Fibroblast of skin of scalp (primary cell): ENCODE measurements at places on chromosomes 16 and 17.

DNA sequence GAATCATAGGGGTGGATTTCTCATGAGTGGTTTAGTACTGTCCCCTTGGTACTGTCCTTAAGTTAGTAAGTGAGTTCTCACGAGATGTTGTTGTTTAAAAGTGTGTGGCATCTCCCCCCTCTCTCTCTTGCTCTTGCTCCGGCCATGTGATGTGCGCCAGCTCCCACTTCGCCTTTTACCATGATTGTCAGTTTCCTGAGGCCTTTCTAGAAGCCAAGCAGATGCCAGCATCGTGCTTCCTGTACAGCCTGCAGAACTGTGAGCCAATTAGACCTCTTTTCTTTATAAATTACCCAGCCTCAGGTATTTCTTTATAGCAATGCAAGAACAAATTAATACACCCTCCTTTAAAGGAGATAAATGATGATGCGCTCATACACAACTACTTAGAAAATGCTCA, 50.1 kb upstream of the NACA2 start:
- no peak for DNase-seq

GRCh38 chr16:9827062-9827752, 355.0 kb downstream of the GRIN2A start:
- no peak for DNase-seq

- no peak for DNase-seq
Observed at GRCh38 chr17:57603546-57603945, 141.6 kb downstream of the CCDC182 start.

DNA sequence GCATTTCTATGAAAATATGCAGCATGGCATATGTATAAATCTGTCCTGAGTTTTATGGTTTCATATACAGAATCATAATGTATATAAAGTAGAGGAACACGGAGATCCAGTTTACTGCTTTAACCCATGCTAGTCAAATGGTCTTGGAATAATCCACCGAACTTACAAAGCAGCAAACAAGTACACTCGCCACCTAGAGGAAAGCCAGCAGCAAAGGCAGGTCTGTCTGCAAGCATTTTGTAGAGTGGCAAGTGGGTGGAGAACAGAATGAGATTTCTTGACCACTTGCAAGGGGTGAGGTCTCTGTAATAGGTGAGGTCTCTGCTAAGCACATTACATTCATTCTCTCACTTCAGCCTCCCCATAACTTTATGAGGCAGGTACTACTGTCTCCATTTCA, 308.3 kb downstream of the CA10 start:
- DNase-seq = no peak

DNA sequence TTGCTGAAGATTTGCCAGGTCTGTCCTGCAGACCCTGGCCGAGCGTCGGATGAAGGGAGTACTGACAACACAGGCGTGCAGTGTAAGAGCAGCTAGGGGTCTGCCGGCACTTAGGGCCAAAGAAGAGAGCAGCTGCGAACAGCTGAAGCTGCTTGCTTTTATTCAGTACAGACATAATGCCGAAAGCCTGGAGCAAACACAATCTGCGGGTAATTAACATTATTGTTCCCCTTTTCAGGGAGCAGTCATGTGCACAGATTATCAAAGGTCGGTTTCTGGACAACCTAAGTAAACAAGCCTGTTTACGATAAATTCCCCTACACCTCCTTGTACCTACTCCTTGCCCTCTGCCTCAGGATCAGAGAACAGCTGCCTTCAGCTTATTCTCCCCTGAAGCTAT, 12.0 kb upstream of the KRT23 start:
- DNase-seq = no peak

DNA sequence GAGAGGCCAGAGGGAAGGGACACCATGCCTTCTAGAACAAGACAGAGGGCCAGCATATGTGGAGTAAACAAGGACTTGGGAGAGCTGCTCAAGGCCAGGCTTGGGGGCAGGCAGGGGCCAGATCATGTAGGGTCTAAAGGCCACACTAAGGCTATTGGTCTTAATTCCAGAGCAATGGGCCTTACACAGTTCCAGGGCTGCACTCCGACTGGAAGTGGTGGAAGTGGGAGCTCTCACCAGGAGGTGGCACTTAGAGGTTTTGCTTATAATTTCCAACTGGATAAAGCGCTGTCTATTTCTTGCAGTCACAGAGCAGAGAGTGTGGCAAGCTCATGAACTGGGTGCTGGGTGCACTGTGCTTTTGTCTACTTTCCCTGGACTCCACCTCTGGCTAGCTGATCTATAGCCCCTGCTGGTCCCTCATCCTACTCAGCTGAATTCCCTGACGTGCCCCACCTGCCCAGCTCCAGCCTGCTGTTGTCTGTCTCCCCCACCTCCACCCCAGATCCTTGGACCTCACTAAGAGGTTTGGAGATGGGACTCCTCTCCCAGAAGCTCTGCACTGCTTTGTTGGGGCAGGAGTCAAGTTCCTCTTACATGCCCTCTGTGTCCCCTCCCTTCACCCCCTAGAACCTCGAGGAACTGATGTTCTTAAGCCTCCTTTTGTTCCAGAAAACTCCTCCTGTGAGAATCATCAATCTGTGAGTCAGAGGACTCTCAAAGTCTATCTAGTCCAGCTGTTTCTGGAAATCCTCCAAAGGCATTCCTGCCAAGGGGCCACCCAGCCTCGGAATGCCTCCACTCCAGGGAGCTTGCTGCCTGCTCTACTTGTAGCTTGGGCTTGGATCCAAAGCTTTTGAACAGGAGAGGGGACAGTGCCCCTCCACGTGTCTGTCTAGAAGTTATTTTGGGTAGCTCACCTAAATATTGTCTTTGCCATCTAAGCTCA, 48.1 kb upstream of the KSR1 start:
- DNase-seq = peak; percentile 93

GRCh38 chr16:66432429-66432828, 5.3 kb downstream of the BEAN1 start:
- DNase-seq = no peak

DNA sequence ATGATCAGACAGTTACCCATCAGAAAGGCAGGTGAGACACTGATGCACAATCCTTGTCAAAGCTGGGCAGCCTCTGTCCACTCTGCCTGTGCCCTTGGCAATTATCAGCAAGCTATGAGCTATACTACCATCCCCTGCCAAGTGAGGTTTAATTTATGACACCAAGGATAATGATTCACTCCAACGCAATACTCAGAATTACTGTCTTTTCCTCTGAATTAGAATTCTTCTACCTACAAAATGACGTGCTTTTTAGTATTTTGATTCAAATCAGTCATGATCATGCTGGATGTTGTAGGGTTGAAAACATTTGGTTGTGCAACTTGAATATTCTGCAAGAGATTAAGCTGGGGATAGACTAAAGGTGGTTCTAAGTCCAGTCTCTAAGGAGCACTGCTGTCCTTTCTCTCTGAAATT, 116.8 kb upstream of the SOX9 start:
- no peak for DNase-seq

DNA sequence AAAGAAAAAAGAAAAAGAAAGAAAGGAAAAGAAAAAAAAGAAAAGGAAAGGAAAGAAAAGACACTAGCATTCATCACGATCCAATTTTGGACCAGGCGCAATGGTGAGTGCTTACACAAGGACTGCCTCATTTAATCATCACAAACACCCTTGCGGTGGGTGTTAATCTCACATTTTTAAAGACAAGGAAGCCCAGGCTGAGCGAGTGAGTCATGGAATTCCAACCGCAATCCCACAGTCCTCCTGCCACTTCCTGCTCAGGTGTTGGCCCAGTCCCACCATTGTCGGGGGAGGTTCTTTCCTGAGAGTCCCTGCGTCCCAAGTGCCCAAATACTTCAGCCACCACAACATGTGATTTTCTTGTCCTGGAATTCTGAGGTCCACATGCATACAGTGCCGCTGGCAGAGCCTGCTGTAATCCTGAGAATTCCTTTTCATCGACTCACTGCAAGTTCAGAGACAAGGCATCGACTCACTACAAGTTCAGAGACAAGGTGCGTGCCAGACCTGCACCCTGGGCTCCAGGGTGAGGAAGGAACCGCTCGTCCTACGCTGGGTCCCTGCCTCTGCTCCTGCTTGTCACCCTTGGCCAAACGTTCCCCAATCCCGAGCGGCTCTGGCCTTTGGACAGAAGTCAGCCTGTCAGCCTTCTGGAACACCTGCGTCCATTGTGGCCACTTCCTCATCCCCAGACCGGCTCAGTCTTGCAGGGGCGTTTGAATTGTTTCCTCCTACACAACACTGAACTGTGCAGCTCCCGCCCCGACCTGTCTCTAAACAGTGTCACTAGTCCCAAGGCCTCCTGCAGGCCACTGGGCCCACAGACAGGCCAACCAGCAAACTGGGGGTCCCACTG, 5.8 kb downstream of the ZG16B start:
- peak; percentile 96 for DNase-seq

GRCh38 chr17:8163978-8164814, 1.4 kb upstream of the VAMP2 start:
- DNase-seq = peak; percentile 74

- DNase-seq = no peak
Observed at GRCh38 chr17:74017466-74017865, 186.0 kb upstream of the RPL38 start.

DNA sequence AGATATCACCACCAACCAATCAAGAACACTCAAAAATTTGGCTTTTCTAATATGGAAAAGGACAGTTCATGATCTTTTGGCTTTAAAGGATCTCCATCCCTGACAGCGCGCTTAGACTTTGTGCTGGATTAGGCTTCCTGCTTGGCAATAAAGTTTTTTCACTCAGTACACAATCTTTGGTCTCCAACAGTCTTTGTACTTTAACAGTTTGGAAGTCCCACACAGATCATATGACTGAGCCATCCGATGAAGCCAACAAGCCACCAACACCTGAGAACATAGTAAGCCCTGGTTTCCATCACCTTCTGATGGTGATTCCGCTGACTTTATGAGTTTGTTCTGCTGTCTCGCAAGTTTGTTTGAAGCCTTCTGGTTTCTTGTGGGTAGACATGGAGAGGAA, 34.3 kb downstream of the SMURF2 start:
- no peak for DNase-seq

GRCh38 chr16:50322333-50322732, 46.5 kb downstream of the BRD7 start:
- DNase-seq = no peak

- DNase-seq = peak; percentile 17
Observed at GRCh38 chr17:49071106-49071505, 61.5 kb upstream of the B4GALNT2 start.

- DNase-seq = no peak
Observed at GRCh38 chr17:49489348-49489747, 5.7 kb upstream of the NGFR start.

GRCh38 chr16:66004699-66005098, 361.8 kb upstream of the CDH5 start:
- peak; percentile 59 for DNase-seq

GRCh38 chr17:12765548-12765947, 23.8 kb upstream of the ARHGAP44 start:
- DNase-seq = peak; percentile 77

GRCh38 chr16:46787909-46788308, 39.8 kb upstream of the MYLK3 start:
- no peak for DNase-seq

GRCh38 chr16:2150418-2151187, 2.2 kb downstream of the RAB26 start:
- peak; percentile 29 for DNase-seq

DNA sequence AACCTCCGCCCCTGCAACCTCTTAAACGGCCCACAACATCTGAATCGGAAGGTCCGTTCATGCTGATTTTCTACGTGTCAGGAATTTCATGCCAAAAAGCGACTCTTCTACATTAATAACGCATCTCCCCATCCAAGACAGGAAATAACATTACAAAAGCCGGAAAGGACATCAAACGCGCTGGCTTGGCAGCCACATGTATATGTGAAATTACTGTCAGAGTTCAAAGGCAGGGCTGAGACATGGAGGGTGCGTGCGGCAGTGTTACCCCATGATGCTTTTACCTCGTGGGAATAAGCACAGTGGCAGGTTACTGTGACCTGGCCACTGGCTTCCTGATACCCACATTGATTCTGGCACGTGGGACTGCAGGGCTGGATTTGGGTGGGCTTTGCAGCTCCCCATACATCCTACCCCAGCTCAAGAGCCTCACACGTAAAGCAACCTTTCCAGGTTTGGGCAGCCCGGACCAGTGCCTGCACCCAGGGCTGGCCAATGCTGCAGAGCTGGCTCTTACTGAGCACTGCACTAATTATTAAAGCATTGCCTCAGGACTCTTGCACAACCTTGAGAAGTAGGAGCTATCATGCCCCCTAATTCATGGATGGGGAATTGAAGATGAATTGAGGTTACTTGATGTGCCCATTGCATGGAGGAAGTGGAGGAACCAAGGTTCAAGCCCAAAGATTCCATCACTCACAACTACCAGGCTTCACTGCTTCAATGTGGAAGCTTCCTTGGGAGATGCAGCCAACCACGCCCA, 120.6 kb upstream of the FOXF1 start:
- no peak for DNase-seq

GRCh38 chr16:11349599-11350276, 4.5 kb downstream of the RMI2 start:
- DNase-seq = peak; percentile 77

- DNase-seq = no peak
Observed at GRCh38 chr17:21059761-21060160, 16.9 kb upstream of the USP22 start.

GRCh38 chr16:12204601-12205000, 228.1 kb downstream of the SNX29 start:
- DNase-seq = no peak

GRCh38 chr17:11705111-11705510, 106.8 kb downstream of the DNAH9 start:
- DNase-seq = peak; percentile 1

DNA sequence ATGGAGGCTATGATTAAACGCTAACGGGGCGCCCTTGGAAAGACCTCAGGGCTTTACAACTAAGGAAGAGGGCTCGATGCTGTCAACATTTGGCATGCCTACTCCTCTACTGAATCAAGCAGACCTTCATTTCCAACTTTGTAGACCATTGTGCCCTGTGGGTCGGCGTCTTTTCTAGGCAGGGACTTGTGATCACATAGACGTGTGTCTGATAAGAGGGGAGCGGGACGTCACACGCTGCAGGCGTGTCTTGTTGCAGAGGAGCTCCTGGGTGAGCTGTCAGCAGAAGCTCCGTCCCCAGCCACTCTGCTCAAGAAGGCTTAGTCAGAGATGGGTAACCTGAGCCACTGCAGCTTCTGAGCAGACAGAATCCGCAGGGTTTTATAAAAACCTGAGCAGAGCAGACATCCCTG, 2.8 kb downstream of the MAPK8IP3 start:
- no peak for DNase-seq

- DNase-seq = no peak
Observed at GRCh38 chr16:49716339-49716934, 139.5 kb downstream of the ZNF423 start.
